Activated naive CD4-positive, alpha-beta T cell treated with anti-CD3 and anti-CD28 coated beads for 36 hours (primary cell): ENCODE measurements at places on chromosomes 16 and 17. TPM values are rescaled to one million over a fixed set of nuclear protein-coding genes. Genes with fewer than 3 reads are reported as not detected.

Gene OR3A2
- total RNA-seq, result 2.6 TPM

Gene PTX4
- total RNA-seq, result not detected

Gene CDH1
- total RNA-seq, result 2.7 TPM

Gene ABCC11
- total RNA-seq, result 0.15 TPM

Gene DNAI2
- total RNA-seq, result 0.25 TPM

Gene NPIPA8
- 0.19 TPM for total RNA-seq

Gene TBC1D3C
- total RNA-seq, result not detected

Gene CCDC40
- total RNA-seq, result not detected

Gene FAHD1
- total RNA-seq, result 7.3 TPM

Gene KCNJ2
- not detected for total RNA-seq

Gene DCXR
- total RNA-seq, result 146 TPM

DNA sequence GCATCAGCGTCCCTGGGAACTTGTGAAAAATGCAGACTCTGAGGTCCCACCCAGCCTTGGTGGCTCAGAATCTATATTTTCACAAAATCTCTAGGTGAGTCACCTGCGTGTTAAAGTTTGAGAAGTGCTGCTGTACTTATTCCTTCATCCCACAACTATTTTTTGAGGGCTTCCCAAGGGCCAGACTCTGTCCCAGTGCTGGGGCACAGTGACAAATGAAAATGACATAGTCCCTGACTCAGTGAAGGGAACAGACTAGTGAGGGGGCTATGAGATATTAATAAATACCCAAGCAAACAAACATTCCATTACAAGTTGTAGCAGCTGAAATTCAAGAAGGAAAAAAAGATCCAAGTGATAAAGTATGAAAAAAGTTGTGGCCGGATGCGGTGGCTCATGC is 9.9 kb upstream of the EMP2 start:
- DNase-seq, result no peak

GRCh38 chr16:83929811-83930555 is 23.1 kb upstream of the OSGIN1 start:
- DNase-seq, result no peak

DNA sequence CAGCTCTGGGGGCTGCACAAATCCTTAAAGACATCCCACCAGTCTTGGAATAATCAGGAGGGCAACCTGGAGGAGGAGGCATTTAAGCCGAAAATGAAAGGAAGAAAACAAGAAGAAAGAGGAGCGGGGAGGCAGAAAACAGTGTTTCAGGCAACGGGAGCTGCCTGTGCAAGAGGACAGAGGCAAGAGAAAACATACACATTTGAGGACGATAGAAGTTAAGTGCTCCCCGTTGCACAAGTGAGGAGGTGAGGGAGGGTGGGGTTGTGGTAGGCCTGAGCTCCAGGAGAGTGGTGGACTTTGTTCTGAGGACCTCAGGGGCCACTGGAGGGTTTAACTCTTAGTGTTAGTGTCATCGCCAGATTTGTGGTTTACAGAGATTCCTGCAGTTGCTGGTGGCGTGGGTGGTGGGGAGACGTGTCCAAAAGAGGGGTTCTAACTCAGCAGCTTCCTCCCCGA is 27.6 kb upstream of the CIBAR2 start:
- DNase-seq, result no peak

DNA sequence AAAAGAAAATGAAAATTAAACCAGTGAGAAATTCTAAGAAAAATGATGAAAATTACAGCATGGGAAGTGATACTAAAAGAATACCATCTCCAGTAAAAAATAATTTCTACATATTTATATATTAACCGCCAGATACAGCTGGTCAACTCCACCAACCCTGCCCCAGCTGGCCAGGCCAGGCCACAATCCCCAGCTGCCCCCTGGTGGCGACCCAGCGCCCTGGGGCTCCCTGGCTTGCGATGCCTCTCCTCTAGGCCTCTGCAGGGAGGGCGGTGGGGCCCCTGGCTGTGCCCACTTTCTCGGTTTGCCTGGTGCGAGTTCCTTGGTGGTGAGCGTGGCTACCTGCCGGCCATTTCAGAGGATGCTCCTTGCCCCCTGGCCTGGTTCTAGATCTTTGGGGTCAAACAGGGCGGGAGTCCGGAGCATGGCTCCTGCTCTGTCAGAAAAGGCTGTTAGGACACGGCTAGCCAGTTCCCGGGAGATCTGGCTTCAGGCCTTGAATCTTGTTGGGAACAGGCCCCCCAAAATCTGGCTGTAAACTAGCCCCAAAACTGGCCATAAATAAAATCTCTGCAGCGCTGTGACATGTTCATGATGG is 14.5 kb downstream of the GLIS2 start:
- DNase-seq, result peak; percentile 80

- no peak for DNase-seq
Observed at GRCh38 chr16:71956486-71956885, 43.7 kb downstream of the PKD1L3 start.

DNA sequence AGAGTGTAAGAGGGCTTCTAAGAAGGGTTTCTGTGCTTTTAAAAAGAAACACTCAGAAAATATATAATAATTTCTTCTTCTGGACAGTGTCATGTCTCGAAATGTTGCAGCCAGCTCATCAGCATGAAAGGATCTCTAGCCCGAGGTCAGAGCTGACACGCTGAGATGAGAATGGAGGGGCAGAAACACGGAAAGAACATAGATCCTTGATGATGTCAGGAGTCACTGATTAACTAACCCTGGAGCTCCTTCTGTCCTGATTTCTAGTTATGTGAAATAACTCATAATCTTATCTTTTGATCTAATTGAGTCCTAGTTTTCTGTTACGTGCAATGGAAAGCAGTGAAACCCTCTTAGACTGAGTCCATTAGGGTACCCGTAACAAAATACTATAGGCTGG is 10.3 kb upstream of the TOX3 start:
- DNase-seq, result no peak

- no peak for DNase-seq
Observed at GRCh38 chr16:14172200-14172809, 101.2 kb downstream of the MRTFB start.

- no peak for DNase-seq
Observed at GRCh38 chr17:50238601-50239280, 35.5 kb upstream of the TMEM92 start.

GRCh38 chr16:78605548-78606101 is 506.2 kb downstream of the WWOX start:
- DNase-seq, result no peak

GRCh38 chr17:39538866-39539265 is 68.9 kb downstream of the NEUROD2 start:
- DNase-seq, result no peak

DNA sequence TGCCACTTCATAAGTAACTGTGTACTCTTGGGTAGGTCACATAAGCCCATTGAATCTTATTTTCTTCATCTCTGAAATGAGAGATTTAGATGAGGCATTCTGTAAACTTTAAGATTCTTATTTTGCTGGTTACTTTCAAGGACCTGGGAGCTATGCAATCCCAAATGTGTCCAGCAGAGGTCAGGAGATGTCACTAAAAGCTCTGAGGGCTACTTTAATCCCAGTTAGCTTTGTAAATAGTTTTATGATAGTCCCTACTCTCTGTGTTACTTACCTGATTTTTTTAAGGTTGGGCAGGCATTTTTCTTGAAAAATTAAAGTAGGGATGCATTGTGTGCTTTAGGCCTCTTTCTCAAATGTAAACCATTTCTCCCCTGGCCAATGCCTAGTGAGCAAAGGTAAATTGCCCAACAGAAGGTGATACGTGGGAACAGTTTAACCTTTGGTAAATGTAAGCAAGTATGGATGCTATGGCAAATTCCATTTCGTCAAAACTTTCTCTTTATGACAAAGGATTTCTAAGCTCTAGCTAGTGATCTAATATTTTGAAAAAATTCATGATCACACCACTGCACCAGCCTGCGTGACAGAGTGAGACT is 57.1 kb upstream of the WSB1 start:
- DNase-seq, result peak; percentile 90

DNA sequence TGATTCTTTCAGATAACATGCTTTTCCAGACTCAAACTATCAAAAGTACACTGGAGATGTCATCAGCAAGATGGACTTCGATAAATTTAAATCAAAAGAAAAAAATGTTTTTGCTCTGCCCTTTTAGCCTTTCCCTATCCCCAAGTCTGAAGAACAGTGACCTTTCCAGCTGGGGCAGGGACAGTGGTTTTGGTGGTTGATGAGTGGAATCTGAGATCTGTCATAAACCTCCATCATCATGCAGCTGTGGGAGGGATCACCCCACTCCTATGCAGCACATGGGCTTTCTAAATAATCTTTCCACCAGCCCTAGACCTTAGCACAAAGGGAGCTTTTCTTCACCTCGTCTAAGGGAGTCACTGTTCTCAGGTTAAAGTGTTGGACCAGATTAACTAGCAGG is 869.5 kb upstream of the SOX9 start:
- no peak for DNase-seq

DNA sequence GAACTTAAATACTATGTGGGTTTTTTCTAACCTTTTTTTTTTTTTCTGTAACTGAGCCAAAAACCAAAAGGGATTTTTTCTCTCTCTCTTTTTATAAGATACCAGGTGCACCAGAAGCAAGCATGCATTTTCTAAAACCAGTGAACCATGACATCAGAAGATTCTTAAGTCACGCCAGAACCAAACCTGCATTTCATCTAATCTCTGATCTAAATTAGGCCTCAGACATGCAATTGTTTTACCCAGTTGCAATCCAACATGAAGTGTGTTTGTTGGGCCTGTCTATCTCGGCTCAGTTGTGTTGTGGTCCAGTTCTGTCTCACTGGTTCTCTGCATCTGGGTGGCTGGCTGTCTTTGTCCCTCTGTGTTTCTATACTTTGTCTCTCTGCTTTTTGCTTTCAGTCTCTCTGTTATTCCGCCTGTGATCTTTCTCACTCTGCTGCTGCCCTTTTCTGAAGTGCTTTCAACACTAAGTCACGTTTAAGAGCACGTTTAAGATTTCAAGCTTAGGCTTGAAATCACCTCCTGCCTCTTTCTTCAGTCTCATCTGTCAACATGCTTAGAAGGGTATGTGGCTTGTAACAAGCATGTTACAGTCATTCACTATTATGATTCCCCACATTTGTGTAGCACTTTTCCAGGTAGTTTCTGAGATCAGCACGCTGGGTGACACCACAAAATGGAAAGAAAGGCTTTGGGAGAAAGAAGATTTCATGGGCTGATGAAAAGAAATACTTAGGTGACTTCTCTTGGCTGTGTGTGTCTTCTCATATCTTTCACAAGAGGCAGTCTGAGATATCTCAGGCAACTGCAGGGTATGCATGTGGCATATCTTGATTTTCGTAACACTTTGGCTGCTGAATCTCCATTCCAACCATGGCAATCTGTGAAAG is 488.9 kb downstream of the SHISA9 start:
- DNase-seq, result no peak

GRCh38 chr17:61463316-61464129 is 11.3 kb downstream of the TBX4 start:
- no peak for DNase-seq

GRCh38 chr16:83733301-83733700 is 74.5 kb upstream of the HSBP1 start:
- DNase-seq, result no peak

DNA sequence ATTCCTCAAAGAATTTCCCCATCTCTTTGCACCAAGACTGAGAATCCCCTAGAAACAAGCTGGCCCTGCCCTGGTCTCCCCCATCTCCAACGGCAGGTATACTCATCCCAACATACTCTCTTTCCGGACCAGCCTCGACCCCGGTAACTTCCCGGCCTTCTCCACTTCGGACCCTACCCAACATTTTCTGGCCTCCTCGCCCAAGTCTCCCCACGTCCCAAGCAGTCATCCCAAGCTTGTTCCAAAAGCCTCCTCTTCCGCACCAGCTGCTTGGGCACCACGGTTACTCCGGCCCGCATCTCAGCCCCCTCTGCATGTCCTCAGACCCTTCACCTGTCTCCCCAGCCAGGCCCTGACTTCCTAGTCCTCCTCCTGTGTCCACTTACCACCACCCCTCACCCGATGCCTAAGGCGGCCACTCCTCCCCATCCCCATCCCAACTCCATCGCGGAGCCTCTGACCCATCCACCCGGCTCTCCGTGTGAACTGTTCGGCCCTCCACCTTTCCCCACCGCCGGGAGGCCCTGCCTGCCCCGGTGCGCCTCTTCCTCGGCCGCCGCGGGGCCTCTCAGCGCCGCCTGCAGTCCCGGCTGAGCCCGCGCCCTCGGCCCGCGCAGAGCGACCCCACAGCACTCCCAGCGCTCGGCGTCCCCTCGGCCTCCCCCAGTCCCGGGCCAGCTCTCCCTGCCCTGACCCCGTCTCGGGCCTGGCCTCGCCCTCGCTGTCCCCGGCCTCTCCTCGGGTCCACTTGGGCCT is 994 bp downstream of the PITPNA start:
- peak; percentile 34 for DNase-seq

GRCh38 chr16:25419153-25419552 is 161.5 kb upstream of the ZKSCAN2 start:
- no peak for DNase-seq

GRCh38 chr17:32941419-32942032 is 13.6 kb downstream of the TMEM98 start:
- no peak for DNase-seq
